ENCODE measurements at places on chromosomes 13 and 19. TPM values are rescaled to one million over a fixed set of nuclear protein-coding genes. Genes with fewer than 3 reads are reported as not detected.

Gene ZNF792
- 9.3 TPM for total RNA-seq

Gene FCGBP
- 12.4 TPM for total RNA-seq

Gene UQCRFS1
- 36.6 TPM for total RNA-seq

Gene SULT2A1
- 0.20 TPM for total RNA-seq

Gene RNF113B
- not detected for total RNA-seq

GRCh38 chr13:112457485-112457884 is 81.3 kb downstream of the SPACA7 start:
- peak; percentile 68 for DNase-seq
- H3K27me3 ChIP-seq, result no peaks in the 10 kb centered on the region

DNA sequence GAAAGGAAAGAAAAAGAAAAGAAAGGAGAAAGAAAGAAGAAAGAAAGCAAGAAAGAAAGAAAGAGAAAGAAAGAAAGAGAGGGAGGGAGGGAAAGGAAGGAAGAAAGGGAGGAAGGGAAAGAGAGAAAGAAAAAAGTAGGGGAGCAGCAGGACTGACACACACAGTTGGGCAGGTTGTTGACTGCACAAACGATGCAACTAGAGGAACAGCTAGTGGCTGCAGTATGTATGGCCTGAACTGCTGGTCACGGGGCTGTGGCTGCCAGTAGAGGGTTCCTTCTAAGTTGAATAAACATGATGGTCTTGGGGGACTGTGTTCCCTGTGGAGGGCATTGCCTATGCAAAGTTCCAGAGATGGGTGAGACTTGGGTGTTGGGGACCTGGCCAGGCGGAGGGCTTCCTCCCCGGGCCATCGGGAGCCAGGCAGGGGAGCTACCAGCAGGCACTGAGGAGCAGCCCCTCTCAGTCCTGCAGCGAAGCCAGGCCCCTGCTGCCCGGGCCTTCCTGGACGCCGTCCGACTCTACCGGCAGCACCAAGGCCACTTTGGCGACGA is 16.7 kb upstream of the COLGALT1 start:
- DNase-seq, result no peak
- H3K4me3 ChIP-seq, result peak overlapping the region; percentile 58
- peak overlapping the region; percentile 30 for H3K27ac ChIP-seq
- H3K36me3 ChIP-seq, result no peaks in the 10 kb centered on the region
- peaks cover 14% of the 10 kb centered on the region for H3K4me1 ChIP-seq
- no peaks in the 10 kb centered on the region for H3K27me3 ChIP-seq

DNA sequence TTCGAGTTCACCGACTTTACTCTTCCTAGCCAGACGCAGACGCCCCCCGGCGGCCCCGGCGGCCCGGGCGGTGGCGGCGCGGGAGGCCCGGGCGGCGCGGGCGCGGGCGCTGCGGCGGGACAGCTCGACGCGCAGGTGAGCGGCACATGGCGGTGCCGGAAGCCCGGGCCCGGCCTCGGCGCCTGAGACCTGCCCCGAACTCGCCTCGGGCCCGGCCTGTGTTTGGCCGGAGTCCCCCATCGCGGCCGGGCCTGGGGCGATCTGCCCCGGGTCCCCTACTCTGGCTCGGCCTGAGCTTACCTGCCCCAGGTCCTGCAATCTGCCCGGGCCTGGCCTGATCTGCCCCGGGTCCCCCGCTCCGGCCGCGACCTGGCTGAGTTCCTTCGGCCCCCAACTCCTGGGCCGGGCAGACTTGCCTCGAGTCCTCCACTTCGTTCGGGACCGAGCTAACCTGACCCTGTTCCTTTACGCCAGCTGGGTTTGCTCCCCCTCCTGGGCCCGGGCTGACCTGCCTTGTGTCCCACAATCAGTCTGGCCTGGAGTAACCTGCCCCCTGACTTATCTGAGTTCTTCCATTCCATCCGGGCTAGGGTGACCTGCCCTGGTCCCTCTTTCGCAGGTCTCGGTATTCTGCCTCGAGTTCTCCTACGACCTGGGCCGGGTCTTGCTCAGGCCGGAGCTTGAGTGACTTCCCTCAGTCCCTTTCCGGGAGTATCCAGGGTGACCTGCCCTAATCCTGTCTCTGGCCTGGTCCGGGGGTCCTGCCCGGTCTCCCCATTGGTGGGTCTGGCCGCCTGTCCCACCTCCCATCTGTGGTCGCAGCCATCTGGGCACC is 764 bp downstream of the UPF1 start:
- H3K27ac ChIP-seq, result peak overlapping the region; percentile 98
- peaks cover 32% of the 10 kb centered on the region for H3K4me1 ChIP-seq
- DNase-seq, result peak; percentile 35
- no peaks in the 10 kb centered on the region for H3K27me3 ChIP-seq
- no peaks in the 10 kb centered on the region for H3K36me3 ChIP-seq
- H3K4me3 ChIP-seq, result peak overlapping the region; percentile 78

- no peaks in the 10 kb centered on the region for H3K4me1 ChIP-seq
- no peak overlapping the region for H3K4me3 ChIP-seq
- DNase-seq, result no peak
- H3K27me3 ChIP-seq, result no peaks in the 10 kb centered on the region
Measured at GRCh38 chr13:103430368-103430767, 364.2 kb upstream of the SLC10A2 start.

GRCh38 chr19:3785451-3785937 is 687 bp downstream of the MATK start:
- H3K36me3 ChIP-seq, result no peaks in the 10 kb centered on the region
- H3K27me3 ChIP-seq, result peaks cover 7% of the 10 kb centered on the region
- DNase-seq, result no peak
- H3K4me1 ChIP-seq, result no peaks in the 10 kb centered on the region
- peak overlapping the region; percentile 67 for H3K27ac ChIP-seq
- peak overlapping the region; percentile 55 for H3K4me3 ChIP-seq

DNA sequence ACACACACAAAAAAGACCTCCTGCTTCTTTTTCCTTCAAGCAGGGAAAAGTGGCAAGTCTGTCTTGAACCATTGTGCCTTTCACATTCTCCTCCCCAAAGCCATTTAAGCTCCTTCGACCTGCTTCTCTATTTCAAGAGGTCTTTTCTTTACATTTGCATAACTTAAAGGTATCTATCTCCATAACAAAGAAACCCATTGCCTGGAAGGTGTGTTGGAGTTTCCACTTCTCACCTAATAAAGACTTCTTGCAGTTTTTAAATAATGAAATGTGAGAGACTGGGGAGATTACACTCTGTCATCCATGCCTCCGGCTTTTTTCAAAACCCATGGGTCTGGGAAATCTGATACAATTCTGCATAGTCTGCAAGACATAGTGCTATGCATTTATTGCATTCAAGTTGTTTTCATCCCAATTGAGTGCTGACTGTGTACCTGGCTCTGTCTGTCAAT is 41.8 kb upstream of the NBEA start:
- H3K36me3 ChIP-seq, result no peaks in the 10 kb centered on the region
- H3K27me3 ChIP-seq, result no peaks in the 10 kb centered on the region
- no peak for DNase-seq
- H3K4me1 ChIP-seq, result no peaks in the 10 kb centered on the region
- no peak overlapping the region for H3K27ac ChIP-seq

DNA sequence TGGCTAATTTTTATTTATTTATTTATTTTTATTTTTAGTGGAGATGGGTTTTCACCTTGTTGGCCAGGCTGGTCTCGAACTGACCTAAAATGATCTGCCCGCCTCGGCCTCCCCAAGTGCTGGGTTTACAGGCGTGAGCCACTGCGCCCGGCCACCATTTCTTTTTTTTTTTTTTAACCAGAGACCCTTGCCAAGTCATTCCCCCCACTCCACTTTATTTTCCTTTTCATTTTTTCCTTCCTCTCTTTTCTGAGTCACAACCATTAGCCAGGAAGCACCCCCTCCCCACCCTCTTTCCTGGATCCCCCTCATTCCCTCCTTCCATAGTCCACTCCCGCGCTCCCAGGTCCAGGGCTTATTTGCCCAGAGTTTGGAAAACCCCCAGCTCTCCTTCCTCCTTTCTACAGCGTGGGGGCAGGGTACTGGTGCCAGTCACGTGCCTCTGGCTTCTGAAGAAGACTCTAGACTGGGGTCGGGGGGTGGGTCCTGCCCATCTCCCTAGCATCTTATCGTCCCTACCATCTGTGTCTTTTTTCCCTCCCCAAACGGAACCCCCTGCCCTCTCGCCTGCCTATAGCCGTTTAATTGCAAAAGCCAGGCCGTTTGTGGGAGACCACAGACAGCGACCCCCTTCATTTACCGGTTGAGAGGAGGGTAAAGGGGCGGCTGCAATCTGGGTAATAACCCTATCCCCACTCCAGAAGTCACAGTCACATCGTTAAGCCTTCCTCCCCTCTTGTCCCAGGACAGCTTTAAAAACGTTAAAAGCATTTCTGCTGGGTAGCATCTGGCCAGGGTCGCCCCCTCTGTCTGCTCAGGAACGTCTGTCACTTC is 1.1 kb upstream of the CALR start:
- H3K36me3 ChIP-seq, result peaks cover 27% of the 10 kb centered on the region
- H3K27ac ChIP-seq, result peak overlapping the region; percentile 92
- peak overlapping the region; percentile 79 for H3K4me3 ChIP-seq
- peaks cover 41% of the 10 kb centered on the region for H3K4me1 ChIP-seq
- DNase-seq, result no peak

GRCh38 chr19:9354651-9355050 is 8.2 kb upstream of the ZNF177 start:
- no peak overlapping the region for H3K4me3 ChIP-seq
- no peak overlapping the region for H3K27ac ChIP-seq
- no peaks in the 10 kb centered on the region for H3K27me3 ChIP-seq
- DNase-seq, result no peak
- H3K4me1 ChIP-seq, result no peaks in the 10 kb centered on the region

DNA sequence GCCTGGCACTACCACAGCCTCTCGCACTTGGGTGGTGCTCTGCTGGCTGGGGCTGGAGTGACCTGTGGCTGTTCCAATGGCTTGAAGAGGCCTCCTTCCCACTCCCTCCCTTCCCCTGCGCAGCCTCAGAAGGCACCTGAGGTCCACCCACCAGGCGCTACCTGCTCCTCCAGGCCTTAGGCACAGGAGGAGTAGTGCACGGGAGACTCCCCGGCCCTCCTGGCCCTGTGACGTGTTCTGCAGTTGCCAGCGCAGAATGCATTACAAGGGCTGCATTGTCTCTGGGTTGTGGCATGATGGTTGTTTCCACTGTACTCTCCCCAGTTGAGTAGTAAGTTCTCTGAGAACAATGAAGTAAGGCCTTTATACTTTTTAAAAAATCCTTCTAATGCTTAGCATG is 128.6 kb downstream of the TEX29 start:
- H3K4me3 ChIP-seq, result no peak overlapping the region
- H3K27ac ChIP-seq, result no peak overlapping the region
- H3K4me1 ChIP-seq, result no peaks in the 10 kb centered on the region

GRCh38 chr19:9757544-9758501 is 10.7 kb downstream of the ZNF846 start:
- no peak overlapping the region for H3K27ac ChIP-seq
- H3K27me3 ChIP-seq, result no peaks in the 10 kb centered on the region
- DNase-seq, result no peak
- peaks cover 41% of the 10 kb centered on the region for H3K36me3 ChIP-seq
- H3K4me3 ChIP-seq, result no peak overlapping the region

- no peak for DNase-seq
- peaks cover 12% of the 10 kb centered on the region for H3K4me1 ChIP-seq
- H3K36me3 ChIP-seq, result no peaks in the 10 kb centered on the region
- H3K27ac ChIP-seq, result no peak overlapping the region
Measured at GRCh38 chr19:29956855-29957254, 14.8 kb downstream of the URI1 start.

DNA sequence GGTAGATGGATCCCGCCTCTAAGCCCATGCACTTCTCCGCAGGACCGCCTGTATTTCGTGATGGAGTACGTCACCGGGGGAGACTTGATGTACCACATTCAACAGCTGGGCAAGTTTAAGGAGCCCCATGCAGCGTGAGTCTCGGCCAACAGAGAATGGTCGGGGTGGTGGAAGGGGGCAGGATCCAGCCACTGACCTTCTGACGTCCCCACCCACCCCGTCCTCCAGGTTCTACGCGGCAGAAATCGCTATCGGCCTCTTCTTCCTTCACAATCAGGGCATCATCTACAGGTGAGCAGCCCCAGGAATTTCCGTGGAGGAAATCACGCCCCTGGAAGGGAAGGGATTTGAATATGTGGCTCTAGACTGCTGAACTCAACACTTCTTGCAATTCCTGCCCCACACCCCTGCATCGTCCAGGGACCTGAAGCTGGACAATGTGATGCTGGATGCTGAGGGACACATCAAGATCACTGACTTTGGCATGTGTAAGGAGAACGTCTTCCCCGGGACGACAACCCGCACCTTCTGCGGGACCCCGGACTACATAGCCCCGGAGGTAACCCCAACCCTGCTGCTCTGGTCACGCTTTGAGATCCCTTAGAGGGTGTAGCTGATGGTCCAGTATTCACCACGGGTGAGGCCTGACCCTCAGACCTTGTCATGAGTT is 8.8 kb upstream of the CACNG7 start:
- no peaks in the 10 kb centered on the region for H3K4me1 ChIP-seq
- no peaks in the 10 kb centered on the region for H3K36me3 ChIP-seq
- no peak overlapping the region for H3K27ac ChIP-seq
- H3K4me3 ChIP-seq, result no peak overlapping the region
- H3K27me3 ChIP-seq, result no peaks in the 10 kb centered on the region

GRCh38 chr13:66048888-66049287 is 1181.2 kb downstream of the PCDH9 start:
- DNase-seq, result no peak
- no peaks in the 10 kb centered on the region for H3K27me3 ChIP-seq
- H3K4me1 ChIP-seq, result no peaks in the 10 kb centered on the region
- H3K4me3 ChIP-seq, result no peak overlapping the region

- peaks cover 5% of the 10 kb centered on the region for H3K27me3 ChIP-seq
- peak overlapping the region; percentile 14 for H3K4me3 ChIP-seq
- H3K4me1 ChIP-seq, result peaks cover 14% of the 10 kb centered on the region
- peaks cover 11% of the 10 kb centered on the region for H3K36me3 ChIP-seq
Measured at GRCh38 chr19:15452111-15453047, 2.6 kb upstream of the WIZ start.

- no peaks in the 10 kb centered on the region for H3K36me3 ChIP-seq
- DNase-seq, result peak; percentile 85
- no peak overlapping the region for H3K27ac ChIP-seq
- no peaks in the 10 kb centered on the region for H3K27me3 ChIP-seq
- no peak overlapping the region for H3K4me3 ChIP-seq
- H3K4me1 ChIP-seq, result peaks cover 8% of the 10 kb centered on the region
Measured at GRCh38 chr19:35318679-35319448, 10.1 kb upstream of the CD22 start.

GRCh38 chr13:43878892-43879754 is at the start of gene CCDC122:
TSS of gene CCDC122 (minus strand) at chr13:43879740. CDS start at chr13:43869376, 10,364 bp downstream.
- H3K36me3 ChIP-seq, result no peaks in the 10 kb centered on the region
- no peaks in the 10 kb centered on the region for H3K27me3 ChIP-seq
- peaks cover 13% of the 10 kb centered on the region for H3K4me1 ChIP-seq
- peak within 1 kb of the TSS; percentile 76 for H3K4me3 ChIP-seq
- DNase-seq, result peak; percentile 96

DNA sequence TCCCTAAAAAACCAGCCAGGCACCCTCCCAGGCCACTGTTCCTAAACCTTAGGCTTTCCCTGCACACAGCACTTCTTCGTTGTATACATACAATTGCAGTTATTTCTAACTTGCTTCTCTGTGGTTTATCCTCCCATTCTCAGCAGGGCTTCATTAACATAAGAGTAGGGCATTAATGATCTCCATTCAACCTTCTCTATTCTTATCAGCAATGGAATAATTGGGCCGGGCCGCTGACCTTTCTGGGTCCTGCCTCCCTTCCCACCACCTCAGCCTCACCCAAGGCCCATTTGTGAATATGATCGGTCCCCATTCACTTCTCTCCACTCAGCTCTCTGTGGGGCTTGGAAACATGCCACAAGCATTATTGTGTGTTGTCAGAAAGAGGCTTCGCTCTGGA is 184.2 kb downstream of the SUCLA2 start:
- no peak overlapping the region for H3K4me3 ChIP-seq
- H3K27me3 ChIP-seq, result no peaks in the 10 kb centered on the region
- no peaks in the 10 kb centered on the region for H3K4me1 ChIP-seq
- DNase-seq, result no peak

All from upper lobe of left lung (tissue), 6 donors.